ENCODE measurements at places on chromosomes 12 and 14.

- DNase-seq: no peak
Measured at GRCh38 chr14:24366721-24367513, 1.1 kb upstream of the NFATC4 start.

GRCh38 chr14:32447371-32447770 is 118.3 kb downstream of the AKAP6 start:
- no peak for DNase-seq

DNA sequence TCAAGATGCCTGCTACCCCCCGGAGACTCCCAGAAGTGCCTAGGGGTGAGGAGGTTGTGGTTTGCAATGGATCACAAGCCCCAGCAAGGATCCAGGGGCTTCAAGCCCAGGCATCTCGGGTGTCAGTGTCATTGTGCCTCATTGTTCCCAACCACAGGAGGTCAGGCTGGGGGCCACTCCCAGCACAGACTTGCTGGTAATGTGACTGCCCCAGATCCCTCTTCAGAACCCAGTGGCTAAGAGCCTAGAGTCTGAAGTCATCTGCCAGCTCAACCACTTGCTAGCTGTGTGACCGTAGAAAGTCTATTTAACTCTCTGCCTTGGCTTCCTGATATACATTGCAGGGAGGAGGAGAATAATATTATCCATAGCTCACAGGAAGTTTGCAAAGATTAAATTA is 7.7 kb upstream of the ASB2 start:
- DNase-seq: no peak

DNA sequence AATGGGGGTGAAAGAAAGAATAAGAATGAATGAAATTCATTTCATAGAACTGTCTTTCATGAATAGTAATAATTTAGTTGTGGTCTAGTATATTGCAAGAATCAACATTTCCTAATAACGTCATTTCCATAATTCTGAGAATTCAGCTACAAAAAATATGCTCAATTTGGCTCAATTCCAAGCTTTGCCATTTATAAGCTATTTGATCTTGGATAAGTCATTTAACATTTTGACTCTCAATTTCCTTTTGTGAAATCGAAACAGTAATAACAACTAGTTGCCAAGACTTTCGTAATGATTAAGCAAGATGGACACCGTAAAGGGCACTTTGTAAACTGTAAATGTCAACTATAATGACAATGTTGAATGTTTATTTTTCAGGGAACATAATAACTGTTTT is 18.1 kb downstream of the NOS1 start:
- no peak for DNase-seq

- DNase-seq: no peak
Measured at GRCh38 chr12:47021298-47021697, 58.1 kb upstream of the PCED1B start.

- DNase-seq: no peak
Measured at GRCh38 chr14:89773151-89773550, 181.4 kb downstream of the EFCAB11 start.

GRCh38 chr12:120012067-120012621 is 23.1 kb downstream of the BICDL1 start:
- DNase-seq: peak; percentile 56

DNA sequence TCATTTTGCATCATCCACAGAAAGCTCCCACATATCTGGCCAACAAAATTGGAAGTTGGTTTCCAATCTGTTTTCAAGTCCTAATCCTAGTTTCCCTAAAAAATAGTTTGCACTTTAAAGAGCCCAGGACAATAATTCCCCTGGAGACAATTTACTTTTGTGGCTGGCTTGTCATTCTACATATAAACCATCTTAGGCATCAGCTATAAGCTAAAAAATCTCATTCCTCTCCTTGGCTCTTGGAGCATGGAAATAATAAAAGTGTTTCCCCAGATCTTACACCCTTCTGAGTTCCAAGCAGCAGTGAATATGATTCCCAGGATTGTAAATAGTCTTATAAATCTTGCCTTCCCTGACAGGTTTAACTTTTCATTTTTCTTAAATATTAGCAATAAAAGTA is 89.1 kb upstream of the NUDT4 start:
- DNase-seq: no peak

- DNase-seq: no peak
Measured at GRCh38 chr14:78637908-78638475, 467.8 kb downstream of the NRXN3 start.

- DNase-seq: no peak
Measured at GRCh38 chr12:127297327-127297726, 969.6 kb upstream of the TMEM132C start.

DNA sequence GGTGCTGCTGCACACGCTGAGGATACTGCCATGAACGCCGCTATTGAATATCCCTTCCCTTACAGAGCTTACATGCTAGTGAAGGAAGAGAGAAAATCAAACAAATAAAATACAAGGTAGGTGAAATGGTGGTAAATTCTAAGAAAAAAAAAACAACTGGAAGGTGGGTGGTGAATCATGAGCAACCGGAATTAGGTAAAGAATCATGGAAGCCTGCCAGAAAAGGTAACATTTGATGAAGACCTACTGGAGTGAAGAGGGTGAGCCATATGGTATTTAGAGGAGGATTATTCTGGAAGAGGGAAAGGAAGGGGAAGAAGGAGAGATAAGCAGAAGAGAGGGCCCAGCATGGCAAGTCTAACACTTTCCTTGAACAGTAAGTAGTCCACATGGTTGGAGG is 76.1 kb downstream of the LRIG3 start:
- no peak for DNase-seq

GRCh38 chr12:70966046-70966445 is 45.5 kb upstream of the PTPRR start:
- no peak for DNase-seq

GRCh38 chr12:63276537-63277365 is 125.8 kb upstream of the AVPR1A start:
- no peak for DNase-seq

DNA sequence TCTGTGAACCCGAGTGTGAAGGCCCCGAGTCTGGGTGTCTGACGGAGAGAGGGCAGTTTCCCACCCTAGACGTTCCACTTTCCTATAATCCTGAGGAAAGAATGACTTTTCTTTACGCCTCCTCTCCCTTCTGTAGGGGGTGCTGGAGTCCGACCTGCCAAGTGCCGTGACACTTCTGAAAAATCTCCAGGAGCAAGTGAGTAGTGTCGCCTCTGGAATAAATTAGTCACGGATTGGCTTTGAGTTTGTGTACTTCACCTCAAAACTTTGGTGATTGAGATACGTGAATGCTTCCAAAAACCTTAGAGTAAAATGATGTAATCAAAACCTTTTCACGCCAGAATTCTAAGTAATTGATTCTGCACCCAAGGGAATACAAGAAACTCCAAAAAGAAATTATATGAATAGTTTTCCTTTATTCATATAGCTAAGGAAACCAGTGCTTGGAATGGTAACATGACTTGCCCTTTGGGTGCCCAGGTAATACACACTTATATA is 452 bp downstream of the NGDN start:
- DNase-seq: no peak

DNA sequence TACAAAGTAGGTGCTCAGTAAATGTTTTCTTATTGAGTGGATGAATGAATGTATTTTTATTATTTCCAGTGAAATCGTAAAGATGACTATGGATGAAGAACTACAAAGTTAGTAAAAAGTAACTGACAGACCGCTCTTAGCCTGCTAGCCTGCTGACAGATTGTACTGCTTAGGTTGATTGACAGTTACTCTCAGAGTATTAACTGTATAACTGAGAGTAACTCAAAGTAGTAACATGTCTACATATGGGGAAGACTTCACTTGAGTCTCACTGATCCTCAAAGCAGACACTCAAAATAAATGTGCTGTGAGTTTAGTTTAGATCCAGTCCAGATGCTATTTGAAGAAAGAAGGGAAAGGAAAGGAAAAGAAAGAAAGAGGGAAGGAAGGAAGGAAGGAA is 272.3 kb upstream of the AMIGO2 start:
- no peak for DNase-seq

DNA sequence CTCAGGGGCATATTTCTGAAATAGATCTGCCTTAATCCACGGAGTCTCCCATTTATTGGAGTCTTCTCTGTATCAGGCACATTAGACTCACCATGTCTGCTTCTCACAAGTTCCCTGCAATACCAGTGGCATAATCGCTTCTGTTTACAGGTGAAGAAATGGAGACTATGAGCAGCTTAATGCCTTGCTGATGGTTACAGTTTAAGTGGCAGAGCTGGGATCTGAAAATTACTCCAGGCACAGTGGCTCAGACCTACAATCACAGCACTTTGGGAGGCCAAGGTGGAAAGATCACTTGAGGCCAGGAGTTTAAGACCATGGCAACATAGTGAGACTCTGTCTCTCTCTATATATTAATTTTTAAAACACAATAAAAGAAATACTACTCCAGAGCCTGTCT is 7.3 kb upstream of the RIC8B start:
- DNase-seq: no peak

GRCh38 chr12:62045211-62045610 is 215.0 kb upstream of the USP15 start:
- DNase-seq: no peak

DNA sequence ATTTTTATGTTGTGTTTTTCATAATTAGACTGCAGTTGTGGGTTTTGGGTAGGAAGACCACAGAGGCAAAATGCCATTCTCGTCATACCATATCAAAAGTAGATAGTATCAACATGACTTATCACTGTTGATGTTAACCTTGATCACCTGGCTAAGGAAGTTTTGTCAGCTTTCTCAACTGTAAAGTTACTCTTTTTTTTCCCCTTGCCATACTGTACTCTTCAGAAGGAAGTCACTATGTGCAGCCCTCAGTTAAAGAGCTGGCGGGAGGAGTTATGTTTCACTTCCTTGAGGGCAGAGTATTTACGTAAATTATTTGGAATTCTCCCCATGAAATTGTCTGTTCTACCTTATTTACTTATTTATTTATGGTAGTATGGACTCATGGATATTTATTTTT is 78.7 kb downstream of the PRORP start:
- no peak for DNase-seq

GRCh38 chr12:131836714-131837397 is 8.7 kb downstream of the MMP17 start:
- no peak for DNase-seq

DNA sequence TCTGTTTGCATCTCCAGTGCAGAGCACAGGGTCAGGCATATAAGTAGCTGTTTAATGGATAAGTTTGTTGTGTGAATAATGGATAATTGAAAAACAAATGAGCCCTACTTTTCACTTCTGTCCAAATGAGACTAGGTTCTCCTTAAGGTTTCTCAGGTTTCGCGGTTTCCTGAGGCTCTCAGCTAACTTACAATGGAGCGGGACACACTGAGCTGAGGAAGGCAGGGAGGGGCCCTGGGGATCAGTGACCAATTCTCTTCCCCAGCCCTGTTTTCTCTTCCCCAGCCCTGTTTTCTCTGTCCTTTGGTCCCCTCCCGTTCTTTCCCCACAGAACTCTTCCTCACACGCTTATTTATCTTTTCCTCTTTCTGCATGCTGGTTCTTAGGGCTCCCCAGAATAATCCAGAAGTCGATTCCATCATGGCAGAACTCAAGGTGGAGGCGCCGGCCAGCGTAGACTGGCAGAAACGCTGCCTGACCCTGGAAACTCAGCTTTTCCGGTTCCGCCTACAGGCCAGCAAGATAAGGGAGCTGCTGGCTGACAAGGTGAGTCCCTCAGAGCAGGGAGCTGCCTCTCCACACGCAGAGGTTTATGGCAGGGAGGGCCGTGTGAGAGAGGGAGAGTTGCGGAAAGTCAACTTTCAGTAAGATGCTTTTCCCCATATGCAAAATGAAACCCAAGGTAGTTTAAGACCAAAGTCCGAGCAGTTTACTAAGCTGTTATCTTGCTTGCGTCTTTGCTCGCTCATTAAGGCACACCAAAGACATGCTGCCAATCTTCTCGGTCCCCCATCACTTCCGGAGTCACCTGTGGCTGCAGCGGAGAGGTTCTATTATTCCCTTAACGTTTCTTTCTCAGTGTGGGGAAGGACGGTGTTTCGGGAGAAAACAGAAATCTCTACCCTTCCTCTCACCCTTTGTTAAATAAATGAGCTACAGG is 8.6 kb downstream of the PLEKHH1 start:
- DNase-seq: no peak

- DNase-seq: no peak
Measured at GRCh38 chr14:23365732-23366425, 907 bp upstream of the EFS start.

- no peak for DNase-seq
Measured at GRCh38 chr12:124418156-124418555, 123.3 kb downstream of the RFLNA start.

DNA sequence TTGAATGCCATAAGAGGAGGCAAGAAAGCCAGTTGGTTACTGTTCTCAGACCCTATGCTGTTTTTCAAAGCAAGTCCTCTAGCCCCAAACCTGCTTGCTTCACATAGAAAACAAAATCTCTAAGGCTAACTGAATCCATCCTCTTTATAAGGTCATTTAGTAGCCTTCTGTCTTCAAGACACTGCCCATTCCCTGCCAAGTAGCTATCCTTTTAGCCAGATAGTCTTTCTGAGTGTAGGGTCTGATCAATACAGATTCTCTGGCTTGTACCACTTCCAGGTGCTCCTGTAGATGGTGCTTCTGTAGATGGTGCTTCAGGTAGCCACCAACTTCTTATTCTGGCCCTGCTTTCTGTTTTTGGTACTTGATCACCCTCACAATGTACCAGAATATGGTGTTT is 15.9 kb upstream of the CCER1 start:
- no peak for DNase-seq

DNA sequence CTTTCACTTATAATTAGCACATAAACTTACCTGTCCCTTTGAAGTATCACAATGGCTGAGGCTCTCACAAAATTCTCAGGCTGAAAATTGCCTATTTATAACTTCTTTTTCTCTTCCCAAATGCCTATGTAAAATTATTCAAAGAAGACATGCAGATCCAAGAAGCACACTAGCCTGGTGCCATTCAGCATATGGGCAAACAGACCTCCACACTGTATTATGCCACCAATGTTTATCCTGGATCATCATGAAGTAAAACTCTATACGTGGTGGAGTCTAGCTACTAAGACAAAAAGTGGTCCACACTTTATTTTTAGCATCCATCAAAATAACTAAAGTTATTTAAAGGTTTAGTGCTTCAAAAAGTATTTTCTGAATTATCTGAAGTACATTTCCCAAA is 15.8 kb downstream of the TC2N start:
- no peak for DNase-seq

DNA sequence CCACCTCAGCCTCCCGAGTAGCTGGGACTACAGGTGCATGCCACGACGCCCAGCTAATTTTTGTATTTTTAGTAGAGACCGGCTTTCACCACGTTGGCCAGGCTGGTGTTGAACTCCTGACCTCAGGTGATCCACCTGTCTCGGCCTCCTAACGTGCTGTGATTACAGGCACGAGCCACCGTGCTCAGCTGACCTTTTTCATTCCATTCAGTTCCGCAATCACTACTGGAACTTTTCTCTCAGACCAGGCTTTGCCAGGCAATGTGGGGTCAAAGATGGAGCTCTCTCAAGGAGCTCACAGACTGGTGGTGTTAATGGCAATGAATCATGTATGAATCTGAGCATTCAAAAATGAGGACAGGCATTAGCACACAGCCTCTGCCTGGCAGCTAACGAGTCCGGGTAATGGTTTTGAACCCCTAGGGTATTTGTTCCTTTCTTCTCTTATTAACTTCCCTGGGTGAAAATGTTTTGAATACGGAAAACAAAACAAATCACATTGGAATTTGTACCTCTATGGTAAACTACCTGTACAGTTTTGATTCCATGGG is 9.4 kb upstream of the TCHP start:
- no peak for DNase-seq

Data from stimulated activated CD8-positive, alpha-beta memory T cell treated with anti-CD3 and anti-CD28 coated beads, Interleukin-15, amount 100 ng/mL, for 1 hour (primary cell).